ENCODE measurements at places on chromosomes 11 and 22.

DNA sequence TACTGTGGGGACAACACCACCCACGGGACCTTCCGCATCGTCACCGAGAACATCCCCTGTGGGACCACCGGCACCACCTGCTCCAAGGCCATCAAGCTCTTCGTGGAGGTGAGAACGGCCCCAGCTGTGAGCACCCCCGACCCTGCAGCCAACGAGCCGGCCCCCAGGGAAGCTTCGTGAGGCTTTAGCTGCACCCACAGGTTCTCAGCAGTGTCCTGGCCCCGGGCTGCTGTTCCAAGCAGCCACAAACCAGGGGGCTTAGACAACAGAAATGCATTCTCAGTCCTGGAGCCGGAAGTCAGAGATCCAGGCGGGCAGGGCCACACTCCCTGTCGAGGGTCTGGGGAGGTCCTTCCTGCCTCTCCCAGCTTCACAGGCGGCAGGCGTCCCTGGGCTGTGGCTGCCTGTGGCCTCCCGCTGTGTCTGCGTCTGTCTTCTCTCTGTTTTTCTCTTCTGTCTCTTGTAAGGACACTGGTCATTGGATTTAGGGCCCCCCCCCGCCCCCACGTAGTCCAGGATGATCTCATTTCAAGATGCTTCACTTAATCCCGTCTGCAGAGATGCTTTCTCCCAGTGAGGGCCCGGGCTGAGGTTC, 12.5 kb downstream of the MUC5B start:
- DNase-seq: no peak

DNA sequence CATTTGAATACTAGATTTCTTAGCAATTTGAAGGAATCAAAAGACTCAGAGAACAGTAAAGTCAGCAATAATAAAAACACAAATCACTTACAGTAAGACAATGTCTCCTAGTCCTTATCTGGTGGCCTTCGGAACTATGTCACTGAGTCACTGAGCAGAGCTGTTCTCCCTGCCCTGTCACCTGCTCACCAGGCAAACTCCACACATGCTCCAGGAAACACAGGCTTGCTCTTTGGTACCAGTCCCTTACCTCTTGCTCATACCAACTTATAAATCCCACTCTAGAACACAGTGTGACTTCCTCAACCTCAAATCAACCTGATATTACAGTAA, 81.1 kb upstream of the CHRM4 start:
- DNase-seq: no peak

- DNase-seq: no peak
Observed at GRCh38 chr22:17302616-17303015, 66.6 kb upstream of the CECR2 start.

DNA sequence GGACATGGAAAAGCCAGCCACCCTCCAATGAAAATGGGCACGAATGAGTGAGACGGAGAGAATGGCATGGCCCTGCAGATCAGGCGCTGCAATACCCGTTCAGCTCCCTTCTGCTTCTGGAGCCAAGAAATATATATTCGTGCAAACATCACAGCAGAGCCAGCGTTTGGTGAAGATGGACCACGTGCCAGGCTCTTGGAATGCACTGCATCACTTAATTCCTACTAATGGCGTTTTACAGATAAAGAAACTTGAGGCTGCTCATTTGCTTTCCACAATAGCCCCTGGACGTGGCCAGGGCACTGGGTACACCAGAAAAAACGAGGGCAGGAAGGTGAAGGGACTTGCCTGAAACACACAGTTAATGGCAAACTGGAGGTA, 1.6 kb upstream of the FXYD2 start:
- DNase-seq: no peak
